ENCODE measurements at places on chromosomes 7 and 10.

GRCh38 chr7:17183630-17184328, 114.7 kb upstream of the AHR start:
- no peak for DNase-seq

DNA sequence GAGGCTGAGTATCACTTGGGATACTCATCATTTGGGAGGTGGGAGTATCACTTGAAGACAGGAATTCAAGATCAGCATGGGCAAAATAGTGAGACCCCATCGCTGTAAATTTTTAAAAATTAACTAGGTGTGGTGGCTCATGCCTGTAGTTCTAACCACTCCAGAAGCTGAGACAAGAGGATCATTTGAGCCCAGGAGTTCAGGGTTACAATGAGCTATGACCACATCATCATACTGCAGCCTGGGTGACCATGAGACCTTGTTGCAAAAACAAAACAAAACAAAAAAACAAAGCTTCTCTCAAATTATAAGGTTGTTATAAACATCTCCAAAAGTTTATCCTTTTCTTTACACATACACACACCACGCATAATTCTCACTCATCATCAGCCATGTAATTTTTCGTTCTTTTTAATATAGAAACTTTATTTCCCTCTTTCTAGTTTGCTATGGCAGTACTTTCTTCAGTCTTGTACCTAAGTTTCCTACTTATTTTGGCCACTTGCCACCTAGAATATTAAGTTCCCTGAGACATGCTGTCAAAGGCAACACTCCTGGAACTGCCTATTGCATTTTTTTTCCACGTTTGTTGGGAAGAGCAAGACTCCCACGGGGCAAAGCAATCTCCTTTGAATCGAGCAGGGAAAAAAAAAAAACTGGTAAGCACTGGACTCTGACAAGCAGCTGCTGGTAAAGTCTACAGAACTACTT, 37.1 kb downstream of the SKIDA1 start:
- no peak for DNase-seq

GRCh38 chr10:128938558-128938957, 528.5 kb upstream of the MGMT start:
- no peak for DNase-seq

DNA sequence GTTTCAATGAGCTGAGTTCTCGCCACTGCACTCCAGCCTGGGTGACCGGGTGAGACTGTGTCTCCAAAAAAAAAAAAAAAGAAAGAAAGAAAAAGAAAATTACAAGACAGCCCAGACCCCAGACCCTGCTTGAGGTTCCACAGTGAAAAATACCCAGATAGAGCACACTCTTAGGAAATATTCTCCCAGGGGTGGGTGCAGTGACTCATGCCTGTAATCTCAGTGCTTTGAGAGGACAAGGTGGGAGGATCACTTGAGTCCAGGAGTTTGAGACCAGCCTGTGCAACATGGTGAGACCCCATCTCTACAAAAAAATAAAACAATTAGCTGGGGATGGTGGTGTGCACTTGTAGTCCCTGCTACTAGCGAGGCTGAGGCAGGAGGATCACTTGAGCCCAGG, 41.1 kb upstream of the GTF2IRD1 start:
- DNase-seq, result no peak

DNA sequence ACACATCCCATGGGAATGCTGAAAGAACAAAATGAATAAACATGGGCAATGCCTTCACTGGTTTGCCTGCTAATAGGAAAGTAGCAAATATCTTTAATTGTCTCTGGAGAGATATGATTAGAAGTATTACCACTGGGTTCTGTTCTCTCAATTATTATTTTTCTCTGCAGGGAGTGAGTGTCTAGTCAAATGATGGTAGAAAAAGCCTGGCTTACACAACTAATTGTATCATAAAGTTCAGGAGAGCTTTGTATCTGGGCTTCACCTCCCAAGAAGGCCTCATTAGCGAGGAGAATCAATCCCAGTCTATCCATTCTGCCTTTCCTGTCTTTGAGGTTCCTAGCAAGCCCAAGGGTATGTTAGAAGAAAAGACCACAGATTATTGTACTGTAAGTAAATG, at the start of gene OR2A14:
Gene OR2A14 (plus strand): TSS at position 301 of the 400 bp plus-strand sequence. CDS start 5,937 bp downstream, outside the sequence.
- DNase-seq, result no peak

DNA sequence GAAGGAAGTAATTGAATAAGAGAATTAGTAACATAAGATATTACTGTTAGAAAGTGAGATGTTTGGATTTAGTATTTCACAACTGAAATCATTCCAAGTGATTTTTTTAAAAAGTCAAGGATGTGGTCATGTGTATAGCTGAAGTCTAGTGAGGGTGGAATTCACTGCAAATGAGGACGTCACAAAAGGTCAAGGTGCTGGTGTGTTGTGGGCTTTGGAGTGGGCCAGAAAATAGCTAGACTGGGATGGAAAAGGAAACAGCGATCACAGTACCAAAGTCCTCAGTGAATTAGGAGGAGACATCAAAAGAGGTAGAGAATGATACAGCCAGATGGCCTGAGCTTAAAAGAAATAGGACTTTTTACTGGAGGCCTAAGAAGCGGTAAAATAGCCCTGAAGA, 272.8 kb downstream of the DYNC1I1 start:
- no peak for DNase-seq

DNA sequence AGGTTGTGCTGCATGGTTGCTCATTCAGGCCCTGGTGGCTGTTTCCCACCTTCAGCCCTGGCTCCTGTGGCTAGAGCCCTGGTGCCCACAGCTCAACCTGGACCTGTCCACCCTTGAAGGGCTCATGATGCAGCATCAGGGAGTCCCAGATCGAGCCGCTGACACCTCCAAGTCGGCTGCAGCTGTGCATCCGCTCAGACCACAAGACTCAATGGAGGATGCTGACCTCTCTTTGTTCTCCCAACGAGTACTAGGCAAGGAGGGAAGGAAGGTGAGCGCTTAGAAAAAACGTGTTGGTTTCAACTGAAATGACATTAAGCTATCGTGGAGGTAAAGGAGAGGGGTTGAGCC, 9.5 kb upstream of the C10orf95 start:
- DNase-seq, result peak; percentile 46

Measured in liver (tissue), 10 donors.